ENCODE measurements at places on chromosomes 3 and 15. TPM values are rescaled to one million over a fixed set of nuclear protein-coding genes. Genes with fewer than 3 reads are reported as not detected.

The GCNT3 gene
- not detected for total RNA-seq

The ROBO2 gene
- total RNA-seq: 42.3 TPM

The GOLGA8M gene
- 3.4 TPM for total RNA-seq

The CYP1A1 gene
- total RNA-seq: 0.69 TPM

The JAGN1 gene
- 16.3 TPM for total RNA-seq

The NANOGP8 gene
- total RNA-seq: 0.89 TPM

The NR2E3 gene
- total RNA-seq: 0.79 TPM

The GOLGA6D gene
- total RNA-seq: 0.30 TPM

The MCF2L2 gene
- total RNA-seq: 0.89 TPM

The ST3GAL6 gene
- 11.2 TPM for total RNA-seq

The MESP2 gene
- total RNA-seq: 0.30 TPM

The SAMMSON gene
- 0.69 TPM for total RNA-seq

The LRTM1 gene
- total RNA-seq: 7.4 TPM

The CTDSPL2 gene
- total RNA-seq: 103 TPM

The PAK6 gene
- total RNA-seq: 8.4 TPM

The BNC1 gene
- total RNA-seq: 9.2 TPM

The BFSP2 gene
- not detected for total RNA-seq

The ARIH2 gene
- total RNA-seq: 63.3 TPM

The SLC28A1 gene
- not detected for total RNA-seq

The HSPBAP1 gene
- 8.0 TPM for total RNA-seq

The VILL gene
- total RNA-seq: 15.4 TPM

The SLC24A5 gene
- 3.6 TPM for total RNA-seq

The ANKRD63 gene
- total RNA-seq: not detected

The SLC9C1 gene
- 0.89 TPM for total RNA-seq

Measured in skin of body (tissue), 3 donors.